Brain microvascular endothelial cell (primary cell): ENCODE measurements at places on chromosomes 1 and 21.

DNA sequence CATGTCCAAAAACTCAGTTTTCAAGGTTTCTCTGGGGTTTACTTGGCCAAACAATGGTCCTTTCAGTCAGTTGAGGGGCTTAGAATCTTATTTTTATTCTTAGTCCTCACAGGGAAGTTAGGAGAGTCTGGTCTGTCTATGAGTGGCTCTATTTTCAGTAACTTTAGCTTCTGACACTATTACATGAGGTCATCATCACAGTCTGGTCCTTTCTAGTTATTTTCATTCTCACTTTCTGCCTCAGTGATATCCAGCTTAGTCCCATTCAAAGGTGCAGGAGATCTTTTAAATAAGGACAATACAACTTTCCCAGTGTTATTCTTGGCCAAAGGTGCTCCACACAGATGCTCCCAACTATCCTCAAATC is 30.0 kb upstream of the FGGY start:
- DNase-seq = no peak

DNA sequence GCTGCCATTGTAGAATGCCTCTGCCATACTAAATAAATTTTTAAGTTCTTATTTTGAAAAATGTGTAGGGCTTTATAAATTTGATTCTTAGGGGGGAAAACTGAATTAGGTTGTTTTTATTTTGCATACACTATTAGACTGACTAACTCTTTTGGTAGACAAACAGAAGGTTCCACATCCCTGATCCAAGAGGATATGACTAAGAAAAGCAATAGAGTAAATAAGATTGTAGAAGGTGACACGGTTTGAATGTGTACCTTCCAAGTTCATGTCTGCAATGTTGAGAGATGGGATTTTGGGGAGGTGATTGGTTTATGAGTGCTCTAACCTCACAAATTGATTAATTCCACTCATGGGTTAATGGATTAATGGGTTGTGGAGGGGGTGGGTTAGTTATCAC is 127.9 kb downstream of the GLUL start:
- DNase-seq = no peak

DNA sequence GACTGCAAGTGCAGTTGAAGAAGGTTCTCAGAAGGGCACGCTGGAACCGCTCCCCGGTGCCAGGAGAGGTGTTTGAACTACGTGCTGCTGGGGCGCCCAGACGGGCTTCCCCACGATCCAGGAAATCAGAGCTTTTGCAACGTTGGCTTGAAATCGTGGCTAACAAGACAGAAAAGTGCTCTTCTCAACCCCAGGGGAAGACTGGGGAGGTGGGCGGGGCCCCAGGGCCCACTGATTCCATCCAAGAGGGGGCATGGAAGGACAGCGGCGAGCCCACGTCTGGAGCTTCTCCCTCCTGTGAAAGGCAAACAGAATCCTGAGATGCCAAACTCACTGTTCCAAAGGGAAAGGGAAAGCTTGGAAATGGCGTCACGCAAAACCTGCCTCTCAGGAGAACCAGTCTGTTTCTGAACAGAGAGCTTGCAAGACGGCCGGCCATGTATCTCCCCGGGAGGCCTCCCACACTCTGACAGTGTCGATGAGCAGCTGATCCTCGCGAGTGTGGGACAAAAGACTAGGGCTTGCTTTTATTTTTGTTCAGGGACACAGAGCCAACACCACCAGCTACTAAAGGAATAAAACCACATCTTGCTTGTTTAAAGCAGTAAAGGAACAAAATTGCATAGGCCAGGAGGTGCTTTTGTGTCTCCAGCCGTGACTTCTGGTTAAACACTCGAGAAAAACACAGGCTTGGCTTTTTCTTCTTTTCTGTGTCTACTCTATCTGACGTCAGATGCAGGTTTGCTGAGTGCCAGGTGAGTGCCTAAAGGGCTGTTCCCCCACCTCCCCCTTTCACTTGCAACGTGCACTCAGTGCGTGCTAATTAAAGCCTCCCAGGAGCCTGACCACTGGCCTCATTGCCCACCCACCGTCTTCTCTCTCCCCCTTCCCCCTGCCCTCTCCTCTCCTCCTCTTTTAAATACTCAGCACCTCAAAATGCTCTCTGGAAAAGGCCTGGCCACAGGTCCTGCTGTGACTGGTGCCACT is 41.5 kb downstream of the LRRC3 start:
- no peak for DNase-seq

GRCh38 chr1:12142891-12143630 is 23.7 kb upstream of the TNFRSF1B start:
- no peak for DNase-seq

- DNase-seq = no peak
Measured at GRCh38 chr1:29239142-29239541, 2.8 kb downstream of the PTPRU start.

DNA sequence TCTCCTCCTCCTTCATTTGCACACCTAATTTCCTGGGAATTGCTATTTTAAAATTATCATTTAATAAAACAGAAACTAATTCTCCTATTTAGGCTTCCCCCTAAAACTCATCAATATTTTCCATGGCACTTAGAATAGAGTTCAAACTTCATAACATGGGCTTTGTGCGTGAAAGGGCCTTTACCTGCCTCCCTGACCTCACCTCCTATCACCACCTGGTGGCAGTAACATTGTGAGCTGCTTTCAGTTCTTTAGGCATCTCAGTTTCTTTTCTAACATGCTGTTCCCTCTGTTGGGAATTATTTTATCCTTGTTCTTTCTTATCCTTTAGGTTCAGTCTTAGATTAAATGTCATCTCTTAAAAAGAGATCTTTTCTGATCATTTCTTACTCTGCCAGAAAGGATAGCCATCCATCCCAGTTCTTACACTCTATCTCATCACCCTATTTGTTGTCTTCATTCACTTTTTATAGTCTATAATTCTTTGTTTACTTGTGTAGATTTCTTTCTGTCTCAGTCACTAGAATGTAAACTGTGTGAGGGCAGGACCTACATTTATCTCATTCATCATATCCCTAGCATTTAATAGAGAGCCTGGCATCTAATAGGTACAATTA is 133.8 kb upstream of the KIAA1614 start:
- no peak for DNase-seq

GRCh38 chr1:12059722-12060464 is 3.2 kb upstream of the TNFRSF8 start:
- no peak for DNase-seq

GRCh38 chr1:231500666-231501065 is 27.8 kb upstream of the TSNAX start:
- DNase-seq = no peak
